ENCODE measurements at places on chromosomes 11 and 22.

DNA sequence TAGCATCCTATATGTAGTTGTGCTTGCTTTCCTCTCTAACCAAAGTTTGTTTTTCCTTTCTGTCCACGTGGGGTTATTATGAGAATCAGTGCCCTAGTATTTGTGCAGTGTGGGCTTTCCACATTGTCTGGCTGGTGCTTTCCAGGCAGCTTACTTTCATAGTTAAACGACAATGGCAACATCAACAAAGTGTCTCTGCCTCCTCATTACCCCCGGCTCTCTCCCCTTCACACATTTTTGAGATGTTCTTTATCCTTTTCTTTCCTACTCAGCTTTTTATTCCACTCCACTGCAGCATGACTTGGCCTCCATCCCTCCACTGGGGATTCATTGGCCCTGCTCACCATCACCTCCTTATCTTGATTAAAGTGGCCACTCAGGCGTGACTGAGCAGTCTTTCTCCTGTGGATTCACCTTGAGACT is 19.1 kb downstream of the SPECC1L start:
- no peak for DNase-seq

GRCh38 chr11:9569588-9570164 is 3.8 kb upstream of the WEE1 start:
- DNase-seq: no peak

DNA sequence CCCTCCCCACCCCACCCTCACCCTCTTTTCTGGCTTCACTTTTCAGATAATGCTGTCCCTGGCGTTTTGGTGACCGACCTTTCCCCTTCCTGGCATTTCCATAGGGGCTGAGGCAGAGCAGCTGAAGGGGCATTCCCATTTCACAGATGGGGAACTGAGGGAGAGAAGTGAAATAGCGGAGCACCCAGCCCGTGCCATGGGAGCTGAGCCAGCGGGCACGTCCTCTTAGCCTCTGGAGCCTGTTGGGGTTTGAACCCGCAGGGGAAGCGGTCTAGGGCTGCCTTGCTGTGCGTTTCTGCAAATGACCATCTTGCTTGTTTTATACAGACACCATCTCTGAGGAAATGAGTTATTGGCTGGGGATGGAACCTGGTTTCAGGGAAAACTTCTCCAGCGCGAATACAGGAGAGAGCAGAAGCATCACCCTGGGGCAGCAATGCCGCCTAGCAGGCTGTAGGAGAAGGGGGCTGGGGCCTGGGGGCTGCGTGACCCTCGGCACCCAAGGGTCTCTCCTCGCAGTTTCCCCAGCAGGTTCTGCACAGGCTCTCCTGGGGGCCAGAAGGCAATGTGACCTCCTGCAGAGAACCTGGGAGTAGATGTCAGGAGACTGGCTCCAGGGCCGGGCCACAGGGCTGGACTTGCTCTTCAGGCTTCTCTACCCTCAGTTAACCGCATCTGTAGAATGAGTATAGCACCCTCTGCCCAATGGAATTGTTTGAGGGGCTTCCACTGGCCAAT is 1.5 kb downstream of the PTPRJ start:
- DNase-seq: no peak

DNA sequence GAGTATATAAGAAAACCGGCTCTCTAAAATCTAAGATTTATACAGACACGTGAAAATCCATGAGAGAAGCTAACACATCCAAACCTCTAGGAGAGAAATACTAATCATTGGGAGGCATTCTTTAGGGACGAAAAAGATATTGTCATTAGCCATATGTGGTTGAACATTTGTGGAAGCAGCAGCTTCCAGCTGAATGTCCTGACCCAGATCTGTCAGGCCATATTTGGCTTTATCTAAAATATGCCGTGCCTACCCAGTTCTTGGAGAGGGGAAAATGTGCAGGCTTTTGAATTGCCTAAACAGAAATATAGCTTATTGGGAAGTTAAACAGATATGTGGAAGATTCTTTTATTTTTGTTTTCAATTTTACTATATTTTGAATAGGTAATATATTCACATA is 6.4 kb downstream of the CCDC89 start:
- DNase-seq: no peak

DNA sequence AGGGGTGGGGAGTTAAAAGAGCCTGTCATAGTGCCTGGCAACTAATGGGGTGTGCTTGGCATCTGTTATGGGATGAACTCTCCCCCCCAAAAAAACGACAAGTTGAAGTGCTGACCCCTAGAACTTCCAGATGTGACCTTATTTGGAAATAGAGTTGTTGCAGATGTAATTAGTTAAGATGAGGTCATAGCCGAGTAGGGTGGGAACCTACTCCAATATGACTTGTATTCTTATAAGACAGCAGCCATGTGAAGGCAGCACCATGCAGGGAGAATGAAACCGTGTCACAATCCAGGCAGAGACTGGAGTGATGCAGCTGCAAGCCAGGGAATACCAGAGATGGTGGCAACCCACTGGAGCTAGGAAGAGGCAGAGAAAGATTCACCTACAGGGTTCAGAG is 394.5 kb downstream of the TENM4 start:
- no peak for DNase-seq

GRCh38 chr11:117256573-117256972 is 24.1 kb downstream of the RNF214 start:
- no peak for DNase-seq

DNA sequence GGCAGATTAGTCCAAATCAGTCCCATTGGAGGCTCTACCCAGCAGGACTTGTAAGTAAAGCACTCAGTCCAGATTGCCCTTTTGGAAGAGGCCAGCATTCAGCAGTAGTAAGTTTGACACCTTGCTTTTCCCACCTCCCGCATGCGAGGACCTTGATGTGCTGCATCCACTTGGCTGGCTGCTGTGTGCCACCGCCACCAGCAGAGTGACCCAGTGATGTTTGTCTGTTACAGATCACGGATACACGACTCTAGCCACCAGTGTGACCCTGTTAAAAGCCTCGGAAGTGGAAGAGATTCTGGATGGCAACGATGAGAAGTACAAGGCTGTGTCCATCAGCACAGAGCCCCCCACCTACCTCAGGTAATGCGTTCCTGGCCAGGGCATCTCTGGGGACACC is 6.6 kb downstream of the SMARCB1 start:
- peak; percentile 8 for DNase-seq

GRCh38 chr11:106683435-106683834 is 334.8 kb downstream of the GUCY1A2 start:
- DNase-seq: no peak

- DNase-seq: no peak
Observed at GRCh38 chr11:33935461-33936456, 43.9 kb upstream of the LMO2 start.

DNA sequence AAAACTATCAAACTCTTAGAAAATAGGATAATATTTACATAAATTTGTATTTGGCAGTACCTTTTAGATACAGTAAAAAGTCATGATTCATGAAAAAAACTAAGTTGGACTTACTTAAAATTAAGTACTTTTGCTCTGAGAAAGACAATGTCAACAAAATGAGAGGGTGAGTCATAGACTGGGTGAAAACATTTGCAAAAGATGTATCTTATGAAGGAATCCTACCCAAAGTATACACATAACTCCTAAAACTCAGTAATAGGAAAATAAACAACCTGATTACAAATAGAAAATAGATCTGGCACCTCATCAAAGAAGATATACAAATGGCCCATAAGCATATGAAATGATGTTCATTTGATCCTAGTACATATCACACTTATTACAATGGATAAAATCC is 1154.6 kb downstream of the JRKL start:
- DNase-seq: no peak

DNA sequence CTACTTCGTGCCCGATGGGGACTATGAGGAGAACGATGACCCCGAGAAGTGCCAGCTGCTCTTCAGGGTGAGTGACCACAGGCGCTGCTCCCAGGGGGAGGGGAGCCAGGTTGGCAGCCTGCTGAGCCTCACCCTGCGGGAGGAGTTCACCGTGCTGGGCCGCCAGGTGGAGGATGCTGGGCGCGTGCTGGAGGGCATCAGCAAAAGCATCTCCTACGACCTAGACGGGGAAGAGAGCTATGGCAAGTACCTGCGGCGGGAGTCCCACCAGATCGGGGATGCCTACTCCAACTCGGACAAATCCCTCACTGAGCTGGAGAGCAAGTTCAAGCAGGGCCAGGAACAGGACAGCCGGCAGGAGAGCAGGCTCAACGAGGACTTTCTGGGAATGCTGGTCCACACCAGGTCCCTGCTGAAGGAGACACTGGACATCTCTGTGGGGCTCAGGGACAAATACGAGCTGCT is 751 bp downstream of the FIBIN start:
- DNase-seq: no peak

- peak; percentile 60 for DNase-seq
Observed at GRCh38 chr11:46369458-46370152, 11.9 kb upstream of the MDK start.

- DNase-seq: peak; percentile 91
Observed at GRCh38 chr11:69915501-69916250, 96.5 kb upstream of the FGF3 start.

GRCh38 chr11:123694551-123694950 is 40.1 kb upstream of the SCN3B start:
- no peak for DNase-seq

GRCh38 chr11:21072558-21072957 is 403.2 kb downstream of the NELL1 start:
- DNase-seq: no peak
